ENCODE measurements at places on chromosomes 12 and 14.
A peak's percentile ranks its signal among the peaks of the same experiment; 100 is the strongest.

DNA sequence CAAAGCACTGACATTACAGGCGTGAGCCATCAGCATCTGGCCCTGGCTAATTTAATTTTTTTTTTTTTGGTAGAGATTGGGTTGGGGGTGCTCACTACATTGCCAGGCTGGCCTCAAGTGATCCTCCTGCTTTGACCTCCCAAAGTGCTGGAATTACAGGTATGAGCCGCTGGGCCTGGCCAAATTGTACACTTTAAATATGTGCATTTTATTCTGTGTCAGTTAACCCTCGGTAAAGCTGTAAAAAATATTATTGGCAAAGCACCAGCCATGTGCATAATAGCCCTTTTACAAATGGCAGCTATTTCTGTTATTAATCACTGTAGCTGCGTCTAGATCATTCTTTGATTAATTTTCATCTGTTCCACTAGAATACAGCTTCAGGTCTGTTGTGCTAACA lies 12.0 kb downstream of the TMEM119 start:
- no peak for DNase-seq

GRCh38 chr14:104673481-104673880 lies 15.9 kb upstream of the INF2 start:
- no peak for DNase-seq

GRCh38 chr12:5114436-5114835 lies 70.8 kb downstream of the KCNA5 start:
- DNase-seq, result no peak

DNA sequence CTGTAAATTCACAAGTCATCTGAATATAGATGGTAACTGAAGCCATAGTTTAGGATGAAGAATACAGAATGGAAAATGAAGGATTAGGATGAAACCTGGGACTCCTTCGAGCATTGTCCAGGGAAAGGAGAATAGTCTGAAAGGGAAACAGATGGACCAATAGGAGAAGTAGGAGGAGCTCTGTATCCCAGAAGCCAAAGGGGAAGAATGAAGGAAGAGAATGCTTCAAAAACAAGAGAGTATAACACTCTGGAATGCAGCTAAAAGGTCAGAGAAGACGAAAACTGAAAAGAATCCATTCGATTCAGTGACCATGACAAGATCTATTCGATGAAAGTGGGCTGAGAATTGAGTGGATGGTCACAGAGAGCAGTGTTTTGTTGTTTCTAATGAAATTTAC lies 1.0 kb downstream of the GMFB start:
- DNase-seq, result no peak

DNA sequence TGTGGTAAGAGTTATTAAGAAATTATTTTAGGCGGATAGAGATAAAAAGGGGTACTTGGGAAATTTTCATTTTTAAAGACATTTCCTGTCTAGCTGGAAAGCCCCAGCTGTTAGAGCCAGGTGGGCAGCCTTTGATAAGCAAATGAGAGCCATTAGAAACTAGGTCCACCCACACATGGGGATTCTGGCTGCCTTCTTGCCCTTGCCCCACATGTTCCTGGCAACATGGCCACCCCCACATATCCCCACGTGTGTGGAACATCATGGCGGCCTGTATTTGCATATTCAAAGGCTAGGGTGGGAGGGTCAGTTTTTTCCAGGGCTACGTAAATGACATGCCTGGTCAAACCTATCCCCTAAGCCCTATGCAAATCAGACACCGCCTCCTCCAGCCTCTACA lies 1382.1 kb downstream of the AACS start:
- DNase-seq, result no peak

DNA sequence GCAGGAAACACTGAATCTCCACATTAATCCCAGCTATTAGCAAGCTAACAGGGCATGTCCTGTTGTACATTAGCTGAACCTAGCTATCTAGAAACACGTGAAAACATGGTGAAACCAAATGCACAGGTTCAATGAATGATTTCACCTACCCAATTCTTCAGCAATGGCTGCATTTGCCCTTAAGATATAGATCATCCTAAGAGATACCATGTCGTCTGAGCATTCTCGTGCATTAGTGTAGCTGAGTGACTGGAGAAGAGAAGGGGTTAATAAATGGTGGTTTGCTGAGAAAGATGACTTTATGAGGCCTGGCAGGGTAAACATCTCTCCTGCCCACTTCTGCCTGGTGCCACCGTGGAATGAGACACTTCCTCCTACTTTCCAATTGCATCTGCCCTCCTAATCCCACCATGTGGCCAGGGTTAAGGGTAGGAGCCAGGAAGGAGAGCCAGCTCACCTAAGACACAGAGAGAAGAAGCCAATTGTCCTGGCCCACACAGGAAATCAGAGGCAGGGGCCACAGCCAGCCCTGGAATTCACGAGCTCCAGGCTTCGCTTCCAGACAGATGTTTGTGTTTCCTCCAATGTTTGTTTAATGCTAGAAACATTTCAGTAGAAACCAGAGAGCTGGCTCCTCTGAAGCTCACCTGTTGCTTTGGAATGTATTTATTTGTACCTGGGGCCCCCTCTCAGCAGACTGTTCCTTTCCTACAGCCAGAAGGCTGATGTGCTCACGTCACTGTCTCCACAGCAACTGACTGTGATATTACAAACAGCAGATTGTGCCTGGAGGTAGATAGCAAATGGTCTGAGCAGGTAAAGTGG lies 126.0 kb upstream of the PARP11 start:
- DNase-seq, result peak; percentile 25

- DNase-seq, result no peak
Observed at GRCh38 chr14:77284066-77284465, 13.1 kb upstream of the NGB start.

- no peak for DNase-seq
Observed at GRCh38 chr14:27634056-27634970, 1036.5 kb upstream of the NOVA1 start.

DNA sequence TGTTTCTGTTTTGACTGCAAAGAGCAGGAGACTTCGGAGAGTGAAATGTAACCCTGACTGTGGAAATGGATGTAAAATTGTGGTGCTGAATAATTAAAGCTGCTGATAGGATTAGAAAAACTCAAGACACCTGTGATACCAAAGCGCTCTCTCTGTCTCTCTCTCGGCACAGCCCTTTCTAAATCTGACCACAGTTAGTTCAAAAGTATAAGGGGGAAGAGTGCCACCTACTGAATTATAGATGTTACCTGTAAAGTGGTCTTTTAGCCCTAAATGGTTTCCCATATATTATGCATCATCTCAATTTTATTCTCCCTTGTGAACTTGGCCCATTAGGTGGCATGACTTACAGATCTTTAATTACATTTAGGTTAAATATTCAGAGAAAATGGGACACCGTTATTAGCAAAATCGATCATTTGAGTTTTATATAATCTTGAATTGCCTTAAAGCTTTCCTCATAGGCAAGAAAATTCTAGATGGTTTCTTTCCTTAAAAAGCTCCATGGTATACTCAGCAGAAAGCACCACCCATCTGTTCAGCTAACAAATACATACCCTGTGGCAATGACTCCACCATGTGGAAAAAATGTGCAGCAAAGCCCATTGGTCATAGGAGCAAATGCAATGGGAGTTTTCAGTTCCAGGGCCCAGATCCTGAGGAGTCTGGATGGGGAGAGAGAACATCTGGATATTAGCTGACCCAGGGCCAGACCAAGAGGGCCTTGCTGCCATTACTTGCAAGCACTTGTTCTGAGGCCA lies 18.1 kb downstream of the RFC5 start:
- no peak for DNase-seq

- no peak for DNase-seq
Observed at GRCh38 chr12:79187032-79187431, 322.5 kb downstream of the SYT1 start.

DNA sequence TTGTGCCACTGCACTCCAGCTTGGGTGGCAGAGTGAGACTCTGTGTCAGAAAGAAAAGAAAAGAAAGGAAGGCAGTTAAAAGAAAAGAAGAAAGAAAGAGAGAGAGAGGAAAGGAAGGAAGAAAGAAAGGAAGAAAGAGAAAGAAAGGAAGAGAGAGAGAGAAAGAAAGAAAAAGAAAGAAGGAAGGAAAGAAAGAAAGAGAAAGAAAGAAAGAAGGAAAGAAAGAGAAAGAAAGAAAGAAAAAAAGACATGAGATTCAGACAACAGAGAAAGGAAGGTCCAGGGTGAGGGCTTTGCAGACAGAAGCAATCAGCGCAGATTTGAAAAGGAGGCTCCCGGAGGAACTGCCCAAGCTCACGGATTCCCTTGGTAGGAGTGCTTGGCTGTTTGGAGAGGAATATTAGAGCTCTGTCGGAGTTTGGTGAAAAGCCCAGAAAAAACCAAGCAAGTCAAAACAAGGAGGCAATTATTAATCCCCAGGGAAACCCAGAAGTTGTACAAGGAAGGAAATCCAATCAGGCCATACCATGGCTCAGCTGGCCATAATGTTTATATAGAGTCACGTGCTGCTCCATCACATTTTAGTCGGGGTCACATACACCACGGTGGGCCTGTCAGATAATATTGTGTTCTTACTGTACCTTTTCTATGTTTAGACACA lies 11.6 kb upstream of the CCDC85C start:
- DNase-seq, result no peak

GRCh38 chr12:31362759-31363415 lies 36.9 kb upstream of the SINHCAF start:
- peak; percentile 1 for DNase-seq

DNA sequence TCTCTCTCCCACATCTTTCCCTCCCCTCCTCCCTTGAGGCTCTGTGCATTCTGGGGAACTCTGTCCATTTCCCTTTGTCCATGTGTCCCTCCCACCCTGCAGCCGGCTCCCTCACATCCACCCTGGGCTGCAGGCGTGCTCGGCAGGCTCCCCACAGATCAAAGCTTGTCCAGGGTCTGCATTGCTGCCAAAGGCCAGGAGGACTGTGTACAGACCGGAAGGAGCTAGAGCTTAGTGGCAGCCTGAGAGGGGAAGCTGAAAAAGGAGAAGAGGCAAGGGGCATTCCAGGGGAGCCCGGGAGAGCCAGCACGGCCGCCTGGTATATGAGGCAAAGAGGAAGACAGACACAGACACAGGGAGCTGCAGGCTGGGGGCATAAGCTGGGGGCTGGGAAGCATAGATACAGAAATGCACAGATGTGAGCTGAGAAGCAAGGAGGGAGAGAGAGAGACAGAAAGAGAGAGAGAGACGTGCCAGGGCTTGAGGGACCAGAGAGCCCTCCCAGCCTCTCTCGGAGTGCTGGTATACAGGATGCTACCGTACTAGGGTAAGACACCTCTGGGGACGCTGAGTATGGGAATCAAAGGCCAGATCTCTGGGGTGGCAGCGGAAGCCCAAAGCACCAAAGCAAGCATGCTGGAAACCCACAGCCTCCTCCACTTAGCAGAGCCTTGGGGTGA lies 3.3 kb downstream of the CD4 start:
- DNase-seq, result peak; percentile 34

- no peak for DNase-seq
Observed at GRCh38 chr12:7782055-7782454, 7.1 kb upstream of the NANOG start.

DNA sequence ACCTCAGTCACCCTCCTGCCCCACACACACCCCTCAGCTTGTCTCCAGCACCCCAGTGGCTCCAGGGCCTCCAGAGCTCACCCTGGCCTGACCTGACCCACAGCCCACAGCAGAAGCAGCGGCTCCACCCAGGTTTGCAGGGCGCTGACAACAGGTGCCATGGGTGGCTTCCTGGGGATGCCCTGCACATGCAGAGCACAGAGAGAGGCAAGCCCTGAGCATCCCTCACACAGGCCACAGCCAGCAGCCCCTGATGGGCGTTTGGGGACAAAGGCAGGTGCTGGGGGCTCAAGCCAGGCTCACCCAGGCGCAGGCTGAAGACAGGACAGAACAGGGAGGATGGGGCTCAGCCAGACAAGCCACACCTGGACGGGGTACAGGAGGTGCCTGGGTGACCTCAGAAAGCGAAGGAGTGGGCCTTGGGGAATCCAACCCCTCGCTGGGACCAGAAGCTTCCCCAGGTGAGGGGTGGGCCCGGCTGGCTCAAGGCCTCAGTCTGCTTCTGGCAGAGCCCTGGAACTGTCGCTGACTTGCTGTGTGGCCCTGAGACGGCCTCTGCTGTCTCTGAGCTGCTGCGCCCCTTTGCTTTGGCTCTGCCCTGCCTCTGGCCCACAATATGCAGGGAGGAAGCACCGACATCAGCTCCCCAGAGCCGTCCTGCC lies 10.6 kb downstream of the ARL6IP4 start:
- no peak for DNase-seq

DNA sequence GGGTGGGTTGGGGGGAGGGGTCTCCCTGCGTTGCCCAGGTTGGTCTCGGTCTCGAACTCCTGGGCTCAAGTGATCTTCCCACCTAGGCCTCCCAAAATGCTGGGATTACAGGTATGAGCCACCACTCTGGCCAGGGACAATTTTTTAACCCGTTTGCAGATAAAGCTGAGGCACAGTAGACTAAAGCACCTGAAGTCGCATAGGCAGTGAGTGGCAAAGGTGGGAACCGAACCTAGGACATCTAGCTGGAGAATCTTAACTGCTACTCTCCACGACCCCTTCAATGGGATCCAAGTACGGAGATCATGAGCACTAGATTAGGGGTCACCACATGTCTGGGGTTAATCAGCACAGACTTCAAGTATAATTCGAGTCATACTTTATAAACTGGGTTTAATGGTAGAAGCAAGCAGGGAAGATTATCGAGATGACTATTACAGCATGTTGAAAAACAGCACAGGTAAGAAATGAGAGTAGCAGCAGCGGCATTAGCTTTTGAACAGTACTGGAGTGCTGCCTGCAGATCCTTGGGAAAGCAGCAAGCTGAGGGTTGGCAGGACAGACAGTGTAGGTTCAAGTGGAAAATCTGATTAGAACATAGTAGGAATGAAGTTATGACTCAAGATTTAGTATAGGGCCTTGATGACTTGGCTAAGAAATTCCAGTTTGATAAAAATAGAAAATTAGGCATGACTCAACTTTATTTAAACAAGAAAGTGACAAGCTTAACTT lies 23.9 kb downstream of the NID2 start:
- DNase-seq, result no peak

DNA sequence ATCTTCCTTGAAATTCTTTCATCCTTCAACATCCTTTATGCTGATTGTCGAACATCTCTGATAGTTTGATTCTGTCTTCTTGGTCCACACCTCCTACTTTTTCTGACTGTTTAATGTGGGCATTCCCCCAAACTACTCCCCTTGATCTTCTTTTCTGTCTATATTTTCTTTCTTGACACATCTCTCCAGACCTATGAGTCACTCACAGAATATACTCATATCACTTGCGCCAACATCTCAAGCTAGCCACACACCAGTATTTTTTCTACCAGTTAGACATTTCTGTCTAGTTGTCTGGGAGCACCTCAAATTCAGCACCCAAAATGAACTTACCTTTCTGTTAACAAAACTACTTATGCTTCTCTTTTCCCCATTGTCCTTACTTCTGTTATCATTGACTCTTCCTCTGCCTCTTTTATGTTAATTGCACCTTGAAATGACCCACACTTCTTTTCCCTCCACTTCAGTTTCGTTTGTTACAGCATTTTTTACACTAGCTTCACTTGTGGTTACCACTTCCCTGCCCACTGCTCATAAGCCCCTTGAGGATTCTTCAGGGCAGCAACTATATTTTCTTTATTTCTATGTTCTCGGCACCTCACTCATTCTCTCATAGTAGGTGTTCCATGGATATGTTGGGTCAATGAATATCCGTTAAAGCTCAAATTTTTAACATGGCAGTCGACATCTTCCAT lies 33.5 kb downstream of the TSHR start:
- no peak for DNase-seq
